Activated CD8-positive, alpha-beta memory T cell treated with anti-CD3 and anti-CD28 coated beads for 1 hour (primary cell): ENCODE measurements at places on chromosomes 4 and X.

GRCh38 chr4:114318309-114318708, 280.3 kb upstream of the UGT8 start:
- no peak for DNase-seq

- DNase-seq = no peak
These were observed 29.3 kb downstream of the DCAF8L2 start for GRCh38 chrX:27619459-27619858.

DNA sequence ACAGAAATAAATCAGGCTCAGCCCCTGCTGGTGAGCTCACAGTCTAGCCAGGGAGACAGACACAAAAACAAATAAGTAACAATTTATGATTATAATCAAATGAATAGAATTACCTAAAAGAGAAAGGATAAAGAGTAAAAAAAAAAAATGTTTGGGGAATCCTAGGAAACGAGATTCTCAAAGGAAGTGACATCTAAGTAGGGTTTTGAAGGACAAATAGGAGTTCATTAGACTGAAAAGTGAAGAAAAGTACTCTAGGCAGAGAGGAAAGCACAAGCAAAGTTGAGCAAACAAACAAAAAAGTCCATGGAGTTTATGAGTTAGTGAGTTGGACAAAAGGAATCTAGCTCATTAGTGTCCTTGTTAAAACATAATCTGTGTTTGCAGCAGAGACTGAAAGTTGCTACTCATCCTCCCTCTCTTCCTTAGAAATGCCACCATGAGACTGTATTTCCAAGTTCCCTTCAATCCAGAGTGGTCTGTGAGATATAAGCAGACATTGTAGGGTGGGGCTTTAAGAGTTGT, 145.6 kb downstream of the SPATA18 start:
- no peak for DNase-seq

DNA sequence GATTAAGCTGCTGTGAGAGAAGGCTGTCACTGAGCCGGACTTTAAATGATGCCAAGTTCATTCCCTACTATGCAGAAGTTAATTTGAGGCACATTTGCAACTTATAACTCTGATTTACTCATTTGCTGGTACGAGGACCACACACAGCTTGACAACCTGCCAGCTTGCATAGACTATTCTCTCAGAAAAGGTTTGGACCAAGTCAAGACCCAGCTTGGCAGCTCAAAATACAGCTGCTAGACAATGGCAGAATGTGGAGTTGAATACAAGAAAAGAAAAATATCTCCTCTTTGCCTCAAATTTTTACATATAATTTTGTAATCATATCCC, 338.9 kb downstream of the DHX15 start:
- DNase-seq = no peak

DNA sequence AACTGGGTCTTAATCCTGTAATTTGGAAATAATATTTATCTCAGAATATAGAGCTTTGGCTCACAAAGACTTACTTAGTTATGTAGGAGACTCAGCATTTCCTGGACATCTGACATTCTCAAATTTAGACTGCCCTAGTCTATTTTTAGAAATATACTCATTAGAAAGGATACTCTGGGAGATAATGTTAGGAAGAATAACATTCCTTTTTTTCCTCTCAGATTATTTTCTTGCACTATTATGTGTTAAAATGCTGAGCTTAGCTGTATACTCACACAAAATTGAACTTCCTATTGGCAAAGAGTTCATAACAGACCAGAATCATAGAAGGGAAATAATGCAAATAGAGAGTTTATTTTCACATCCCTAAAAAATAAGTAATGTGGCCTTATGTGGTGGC, 1424.9 kb upstream of the PCDH7 start:
- DNase-seq = no peak

DNA sequence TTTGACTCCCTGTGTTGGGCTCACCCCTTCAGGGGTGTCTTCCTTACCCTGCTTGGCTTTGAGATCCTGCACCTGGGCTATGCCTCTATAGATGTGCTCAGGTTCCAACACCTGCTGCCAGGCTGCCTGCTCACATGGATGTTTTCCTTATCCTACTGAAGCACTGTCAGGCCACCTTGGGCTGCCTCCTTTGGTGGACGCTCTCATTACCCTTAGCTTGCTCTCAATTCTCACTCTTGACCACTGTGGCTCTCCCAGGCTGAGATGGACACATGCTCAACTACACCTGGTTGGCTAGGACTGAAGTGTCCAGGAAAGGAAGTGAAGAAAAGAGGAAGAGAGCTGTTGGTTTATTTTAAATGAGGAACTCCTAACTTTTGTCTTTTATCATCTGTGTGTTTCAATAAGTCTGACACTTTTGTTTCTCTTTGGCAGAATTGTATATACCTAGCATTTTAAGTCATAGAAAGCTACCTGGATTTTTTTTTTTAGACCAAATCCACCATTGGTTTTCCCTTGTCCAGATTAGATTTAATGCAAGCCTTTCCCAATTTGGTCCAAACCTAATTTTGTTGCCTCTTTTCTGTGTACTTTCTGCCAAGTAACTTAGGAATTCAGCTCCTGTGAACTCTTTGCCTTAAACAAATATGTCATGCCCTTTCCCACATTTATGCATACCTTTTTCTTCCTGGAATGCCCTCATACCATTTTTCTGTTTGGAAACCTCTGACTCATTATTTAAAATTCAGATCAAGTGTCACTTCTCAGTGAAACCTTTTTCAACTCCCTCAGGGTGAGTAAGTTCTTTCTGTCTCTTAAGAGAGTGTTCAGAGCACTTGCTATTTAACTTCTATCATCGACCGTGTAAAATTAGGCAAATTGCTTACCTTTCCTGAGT, 175.8 kb downstream of the GC start:
- DNase-seq = no peak

DNA sequence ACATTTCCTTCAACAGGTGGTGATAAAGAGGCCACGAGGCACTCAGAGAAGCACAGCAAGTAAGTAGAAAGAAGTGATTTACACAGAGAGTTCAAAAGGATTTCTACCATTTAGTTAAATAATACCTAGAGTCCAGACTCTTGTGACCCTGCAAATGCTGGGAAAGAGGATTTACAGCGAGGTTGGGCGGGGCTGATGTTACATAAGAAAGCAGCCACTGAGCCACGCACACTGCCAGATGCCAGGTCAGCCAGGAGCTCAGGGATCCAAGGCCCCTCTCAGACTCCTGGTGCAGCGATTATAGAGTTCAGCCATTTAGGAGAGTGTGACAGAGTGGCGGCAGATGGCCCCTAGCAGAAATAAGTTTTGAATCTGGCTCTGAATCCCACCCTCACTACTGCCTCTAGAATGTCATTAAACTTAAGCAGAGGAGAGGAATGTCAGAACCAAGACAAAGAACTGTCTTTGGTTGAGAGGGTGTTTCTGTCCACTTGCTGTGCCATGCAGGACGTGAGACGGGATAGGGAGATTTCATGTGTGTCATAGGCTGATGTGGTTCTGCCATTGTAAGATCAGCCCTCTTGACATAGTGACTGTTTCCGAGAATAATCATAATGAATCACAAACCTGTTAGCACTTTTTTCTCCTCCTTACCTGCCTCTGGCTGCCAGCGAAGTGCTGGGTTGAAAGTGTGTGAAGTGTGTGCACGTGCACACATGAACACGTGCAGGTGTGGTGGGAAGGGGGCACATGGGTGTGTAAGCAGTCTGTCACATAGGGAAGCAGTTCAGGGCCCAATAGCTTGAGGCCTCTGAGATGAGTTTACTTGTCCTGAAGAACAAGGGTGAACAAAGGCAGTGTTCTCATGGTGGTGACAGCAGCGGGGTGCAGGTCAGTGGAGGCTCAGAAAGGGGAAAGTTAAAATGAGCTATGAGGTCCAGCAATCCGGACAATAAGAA, 50.1 kb downstream of the MFAP3L start:
- no peak for DNase-seq

DNA sequence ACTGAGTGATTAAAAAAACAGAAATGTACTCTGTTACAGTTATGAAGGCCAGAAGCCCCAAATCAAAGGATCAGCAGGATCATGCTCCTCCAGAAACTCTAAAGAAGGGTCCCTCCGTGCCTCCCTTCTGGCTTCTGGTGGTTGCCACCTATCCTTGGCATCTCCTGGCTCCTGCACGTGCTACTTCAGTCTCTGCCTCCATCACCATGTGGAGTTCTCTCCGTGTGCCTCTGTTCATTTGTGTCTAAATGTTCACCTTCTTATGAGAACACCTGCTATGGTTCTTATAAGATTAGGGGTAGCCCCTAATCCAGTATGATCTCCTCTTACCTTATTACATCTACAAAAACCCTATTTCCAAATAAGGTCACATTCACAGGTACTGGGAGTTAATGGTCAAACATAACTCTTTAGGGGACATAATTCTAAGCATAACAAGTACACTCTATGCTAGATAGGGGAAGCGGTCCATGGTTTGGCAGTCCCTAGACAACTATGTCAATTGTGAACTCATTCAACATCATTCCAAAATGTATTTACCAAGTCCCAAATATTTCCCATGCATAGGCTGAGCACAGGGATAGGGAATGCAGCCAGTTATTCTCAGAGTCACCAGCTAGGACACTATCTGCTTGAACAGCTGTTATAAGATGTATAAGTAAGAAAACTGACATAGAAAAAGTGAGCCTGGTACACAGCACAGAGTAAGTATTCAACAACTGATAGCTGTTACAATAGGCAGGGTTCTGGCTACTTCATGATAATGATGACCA, 295.5 kb upstream of the BOD1L1 start:
- DNase-seq = no peak

- no peak for DNase-seq
These were observed 946.6 kb downstream of the STIM2 start for GRCh38 chr4:27807207-27807606.

DNA sequence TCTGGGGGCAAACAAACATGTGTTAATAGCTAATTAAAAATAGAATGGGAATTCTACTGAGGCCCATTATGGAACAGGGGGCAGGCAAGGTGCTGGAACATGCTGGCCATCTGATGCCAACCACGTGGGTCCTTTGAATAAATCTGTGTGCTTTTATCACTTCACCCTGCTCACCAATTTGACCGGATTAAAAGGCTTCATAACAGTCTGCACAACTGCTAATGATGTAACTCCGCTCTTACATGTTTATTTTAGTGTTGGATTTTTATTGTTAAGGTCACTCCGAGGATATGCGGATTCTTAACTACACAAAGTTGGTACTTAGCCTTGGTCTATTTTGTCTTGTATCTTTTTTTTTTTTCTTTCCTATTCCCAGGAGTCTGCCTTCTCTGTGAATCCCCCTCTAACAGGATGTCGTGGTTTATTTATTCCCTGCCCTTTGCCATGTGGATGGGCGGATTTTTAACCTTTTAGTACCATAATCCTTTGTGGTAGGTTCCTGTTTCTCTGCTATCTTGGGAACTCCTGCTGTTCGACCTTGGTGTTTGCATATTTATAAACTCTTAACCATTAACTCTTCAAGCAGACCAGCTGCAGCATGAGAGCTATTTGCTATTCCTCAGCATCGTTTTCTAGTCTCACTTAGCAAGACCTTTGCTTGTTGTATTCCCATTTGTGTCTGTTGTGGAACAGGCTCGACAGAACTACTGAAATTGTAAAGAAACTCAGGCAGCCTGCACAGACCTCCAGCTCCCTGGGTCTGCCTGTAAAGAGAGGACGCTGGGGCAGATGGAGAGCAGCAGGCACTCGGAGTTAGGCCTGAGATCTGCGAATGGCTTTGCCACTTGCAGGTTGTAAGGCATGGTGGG, 38.0 kb downstream of the TRIM2 start:
- DNase-seq = no peak

DNA sequence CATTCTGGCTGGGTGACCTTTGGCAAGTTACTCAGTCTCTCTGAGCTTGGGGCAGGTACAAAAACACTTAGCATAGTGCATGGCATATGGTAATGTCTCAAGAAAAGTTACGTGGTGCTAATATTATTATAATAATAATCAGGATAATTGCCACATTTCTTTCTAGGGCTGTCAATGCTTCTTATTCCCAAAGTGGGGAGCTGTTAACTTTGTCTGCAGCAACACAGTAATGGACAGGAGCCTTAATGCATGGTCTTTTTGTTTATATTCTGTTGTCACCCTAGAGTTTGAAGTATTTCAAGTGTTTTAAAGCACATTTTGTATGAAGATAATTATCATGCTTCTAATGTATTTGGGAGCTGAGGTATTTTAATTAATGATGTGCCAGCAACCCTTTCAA, 121.8 kb downstream of the FHIP1A start:
- DNase-seq = no peak

DNA sequence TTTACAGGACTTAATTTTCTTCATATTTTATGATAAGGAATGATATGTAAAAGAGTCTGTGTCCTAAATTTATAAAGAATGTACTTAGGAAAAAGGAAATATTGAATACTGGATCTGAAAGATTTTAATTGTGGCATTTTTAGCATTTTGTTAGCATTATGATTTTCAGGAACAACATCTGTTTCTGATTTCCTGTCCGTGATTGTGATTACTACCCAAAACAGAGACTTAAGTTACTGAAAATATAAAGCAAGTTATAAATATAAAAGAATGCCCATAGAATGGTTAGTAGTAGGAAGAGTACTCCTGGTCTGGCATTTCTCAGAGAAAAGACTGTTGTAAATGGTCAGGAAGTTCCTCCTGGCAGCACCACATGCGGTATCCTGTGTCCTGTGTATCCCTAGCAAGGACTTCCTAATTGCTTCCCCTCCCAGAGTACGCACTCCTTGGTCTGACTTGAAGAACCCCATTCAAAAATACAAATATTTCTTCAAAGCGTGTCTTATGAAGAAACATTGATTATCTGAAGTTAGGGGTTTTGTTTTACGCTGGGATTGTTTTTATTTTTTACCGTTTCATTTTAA, 88.9 kb downstream of the RS1 start:
- no peak for DNase-seq

- DNase-seq = no peak
These were observed 90.7 kb downstream of the CDS1 start for GRCh38 chr4:84673475-84674240.

DNA sequence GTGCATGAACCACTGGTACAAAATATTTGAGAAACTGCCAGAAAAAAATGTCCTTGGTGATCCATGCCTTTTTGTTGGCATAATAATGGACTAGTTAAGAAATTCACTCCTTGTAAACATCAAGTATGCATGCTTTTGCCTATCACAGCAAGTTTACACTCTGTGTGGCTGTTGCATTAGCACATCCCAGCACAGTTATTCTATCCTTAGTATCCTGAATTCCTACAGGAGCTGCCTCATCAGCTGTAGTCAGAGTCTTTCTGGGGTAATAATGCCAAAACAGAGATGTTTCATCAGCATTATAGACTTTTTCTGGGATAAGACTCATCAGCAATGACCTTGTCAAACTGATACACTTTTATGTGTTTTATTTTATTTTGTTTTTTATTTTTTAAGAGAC, 82.8 kb downstream of the CHIC2 start:
- no peak for DNase-seq

GRCh38 chr4:25346913-25347312, 30.1 kb upstream of the ANAPC4 start:
- no peak for DNase-seq
